ENCODE measurements at places on chromosomes 5 and 9.

DNA sequence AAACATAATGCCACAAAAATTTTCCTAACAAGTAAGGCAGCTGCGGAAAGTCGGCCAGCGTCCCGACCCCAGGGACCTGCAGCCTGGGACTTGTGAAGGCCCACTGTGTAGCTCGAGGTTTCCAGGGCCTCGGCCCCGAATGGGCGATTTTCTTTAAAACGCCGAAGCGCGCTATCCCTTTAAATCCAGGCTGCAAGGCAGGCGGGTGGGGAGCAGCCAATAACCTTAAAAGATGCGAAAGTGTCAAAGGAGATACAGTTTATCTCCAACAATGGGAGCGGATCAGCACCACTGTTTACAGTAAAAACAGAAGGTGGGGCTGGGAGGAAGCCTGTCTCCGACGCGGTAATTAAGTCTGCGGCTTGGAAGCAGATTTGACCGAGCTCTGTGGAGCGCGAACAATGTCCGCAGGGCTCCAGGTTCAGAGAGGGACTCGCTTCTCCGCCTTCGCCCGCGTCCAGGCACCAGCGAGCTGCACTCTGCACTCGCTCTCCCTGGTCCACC, 1.7 kb upstream of the ZSWIM6 start:
- DNase-seq = peak; percentile 46

DNA sequence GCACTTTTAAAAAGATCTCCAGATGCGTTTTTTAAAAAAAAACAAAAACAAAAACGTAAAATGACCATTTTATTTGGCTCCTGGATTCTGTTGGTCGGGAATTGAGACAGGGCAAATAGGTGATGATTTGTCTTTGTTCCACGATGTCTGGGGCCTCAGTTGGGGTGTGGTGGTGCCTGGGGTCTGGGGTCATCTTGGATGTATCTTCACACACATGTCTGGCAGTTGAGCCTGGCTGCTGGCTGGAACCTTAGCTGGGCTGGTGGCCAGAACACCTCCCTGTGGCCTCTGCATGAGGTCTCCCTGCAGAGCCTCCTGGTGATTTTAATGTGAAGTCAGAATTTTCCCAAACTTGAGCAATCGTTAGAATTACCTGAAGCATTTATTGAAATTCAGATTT, 42.5 kb upstream of the BASP1 start:
- no peak for DNase-seq

GRCh38 chr5:159522841-159523240, 192.6 kb upstream of the IL12B start:
- no peak for DNase-seq

GRCh38 chr5:86917117-86917579, 299.4 kb downstream of the COX7C start:
- DNase-seq = no peak

- DNase-seq = peak; percentile 68
Measured at GRCh38 chr5:141783005-141783946, 94.9 kb downstream of the PCDH1 start.

DNA sequence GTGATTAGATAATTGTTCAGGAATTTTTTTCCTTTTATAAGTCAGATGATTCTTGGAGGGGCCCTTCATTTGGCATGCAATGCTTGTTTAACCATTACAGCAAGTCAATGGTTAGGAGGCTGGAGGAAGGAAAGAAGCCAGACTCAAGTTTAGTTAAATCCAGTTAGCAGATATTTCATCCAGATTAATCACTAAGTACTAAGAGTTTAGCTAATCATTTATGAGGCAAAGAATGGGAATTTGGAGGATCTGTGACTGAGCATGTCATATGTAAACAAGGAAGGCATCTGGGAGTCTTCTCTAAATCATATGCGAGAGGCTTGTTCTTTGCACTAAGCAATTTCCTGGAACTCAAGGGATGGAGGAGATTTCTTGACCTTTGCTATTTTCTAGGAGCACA, 145.3 kb upstream of the SGCD start:
- no peak for DNase-seq

DNA sequence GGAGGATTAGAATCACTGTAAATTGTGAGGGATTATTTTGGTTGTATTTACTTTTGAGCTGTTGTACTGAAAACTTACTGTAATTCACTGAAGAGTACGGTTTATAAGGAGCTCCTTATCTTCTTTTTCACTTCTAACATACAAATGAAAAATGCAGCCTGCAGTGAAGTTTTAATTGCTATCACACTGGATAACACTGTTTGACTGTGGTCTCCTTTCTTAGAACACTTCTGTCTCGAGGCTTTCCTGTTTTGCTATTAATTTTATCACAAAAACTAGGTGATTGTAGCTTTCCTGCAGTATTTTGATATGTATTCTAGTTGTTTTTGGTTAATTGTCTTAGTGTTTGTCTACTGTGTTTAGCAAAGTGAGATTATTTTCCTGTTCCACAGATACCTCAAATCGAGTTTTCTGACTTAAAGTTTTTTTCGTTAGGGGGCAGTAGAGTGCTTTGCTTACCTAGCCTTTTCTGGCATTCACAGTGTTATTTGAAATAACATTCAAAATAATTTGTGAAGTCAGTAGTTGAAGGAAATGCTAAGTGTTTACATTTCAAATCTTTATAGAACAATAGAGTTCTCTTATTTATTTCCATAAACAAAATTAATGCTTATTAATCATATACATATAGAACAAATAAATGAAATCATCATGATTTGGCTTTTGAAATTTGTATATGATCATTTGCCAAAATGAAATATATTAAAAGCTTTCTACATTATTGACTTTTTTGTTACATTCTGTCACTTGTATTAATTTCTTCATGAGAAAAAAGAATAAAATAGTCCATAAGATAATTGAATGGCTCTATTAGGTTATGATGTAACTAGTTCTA, 52.9 kb downstream of the COMMD10 start:
- peak; percentile 71 for DNase-seq

DNA sequence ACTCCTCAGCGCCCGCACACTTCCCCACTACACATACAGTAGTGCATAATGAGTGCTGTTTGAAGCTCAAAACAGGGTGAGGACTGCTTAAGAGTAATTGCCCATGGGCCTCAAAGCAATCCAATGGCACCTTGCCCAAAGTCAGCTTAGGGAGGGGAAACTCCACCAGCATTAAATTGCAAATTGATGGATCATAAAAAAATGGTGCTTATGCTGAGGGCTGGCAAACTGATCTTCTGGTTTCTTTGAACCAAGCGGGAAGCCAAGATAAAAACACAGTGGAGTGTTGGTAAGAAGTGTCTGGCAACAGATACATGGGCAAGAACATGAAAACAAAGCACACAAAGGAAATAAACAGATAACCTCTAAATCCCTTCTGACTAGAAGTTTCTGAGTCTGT, 28.0 kb downstream of the TLE1 start:
- DNase-seq = no peak

DNA sequence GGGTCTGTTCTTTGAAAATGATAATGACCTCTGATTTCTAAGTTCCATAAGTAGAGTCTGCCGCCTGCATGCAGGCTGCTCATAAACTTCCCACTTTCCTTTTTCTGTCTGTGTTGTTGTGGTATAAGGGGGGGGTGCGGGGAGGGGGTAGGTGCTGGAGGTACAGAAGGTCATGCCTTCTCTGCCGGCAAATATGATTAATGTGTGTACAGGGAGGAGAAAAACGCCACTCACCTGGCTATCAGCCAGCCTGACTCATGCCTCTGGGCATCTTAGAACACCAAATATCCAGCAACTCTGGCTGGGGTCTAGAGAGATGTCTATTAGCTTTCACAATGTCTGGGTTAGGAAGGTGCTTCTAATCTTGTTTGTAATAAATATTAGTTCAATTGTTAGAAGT, 128.3 kb downstream of the EFNA5 start:
- DNase-seq = no peak

- DNase-seq = no peak
Measured at GRCh38 chr9:34177593-34178435, 1.0 kb upstream of the UBAP1 start.

DNA sequence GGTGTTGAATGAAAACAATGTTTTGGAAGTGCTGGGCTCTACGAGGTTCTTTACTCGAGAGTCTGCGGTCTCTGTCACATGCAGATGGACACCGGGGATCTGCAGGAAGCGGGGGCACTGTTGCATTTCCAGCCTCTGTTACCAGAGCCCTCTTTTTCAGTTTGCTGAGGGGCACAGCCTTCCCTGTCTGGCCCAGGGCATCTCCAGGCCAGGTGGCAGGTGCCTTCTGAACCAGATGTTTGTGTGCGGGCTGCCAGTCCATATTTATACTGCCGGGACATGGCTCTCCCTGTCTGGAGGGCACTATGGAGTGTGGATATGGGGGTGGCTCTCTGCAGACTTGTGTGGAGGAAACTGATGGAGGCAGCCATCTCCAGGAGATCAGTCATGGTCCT, 18.7 kb upstream of the POMT1 start:
- no peak for DNase-seq

DNA sequence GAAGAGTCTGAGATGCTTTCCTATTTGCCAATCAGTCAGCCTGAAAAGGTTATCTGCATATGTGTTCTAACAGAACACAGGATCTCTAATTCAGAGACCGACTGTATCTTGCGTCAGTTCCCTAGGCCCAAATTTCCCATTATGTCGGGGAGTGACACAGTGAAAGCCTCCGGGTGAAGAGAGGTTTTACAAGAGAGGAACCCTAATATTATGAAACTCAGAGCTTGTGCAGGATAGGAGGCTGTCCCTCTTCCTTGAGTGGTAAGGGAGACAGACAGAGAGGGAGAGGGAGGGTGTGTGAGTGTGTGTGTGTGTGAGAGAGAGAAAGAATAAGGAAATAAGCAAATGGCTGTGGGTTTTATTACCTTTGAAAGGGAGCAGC, 1.9 kb downstream of the CD14 start:
- no peak for DNase-seq

DNA sequence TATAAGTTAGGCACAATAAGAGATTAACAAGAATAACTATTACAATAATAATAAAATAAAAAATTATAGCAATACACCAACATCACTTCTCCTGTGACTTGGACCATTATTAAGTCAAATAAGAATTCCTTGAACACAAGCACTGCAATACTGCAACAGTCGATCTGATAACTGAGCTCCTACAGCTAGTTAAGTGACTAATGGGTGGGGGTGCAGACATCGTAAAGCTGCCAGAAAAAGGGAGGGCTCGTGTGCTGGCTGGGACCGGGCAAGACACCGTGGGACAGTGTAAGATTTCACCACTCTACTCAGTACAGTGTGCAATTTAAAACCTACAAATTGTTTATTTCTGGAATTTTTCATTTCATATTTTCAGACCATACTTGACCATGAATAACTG, 78.8 kb downstream of the SNX24 start:
- DNase-seq = no peak

GRCh38 chr9:70263421-70263820, 4.6 kb downstream of the SMC5 start:
- no peak for DNase-seq

- DNase-seq = peak; percentile 3
Measured at GRCh38 chr5:6632324-6632887, 438 bp downstream of the NSUN2 start.

- DNase-seq = no peak
Measured at GRCh38 chr9:105331160-105331559, 86.7 kb downstream of the SLC44A1 start.

DNA sequence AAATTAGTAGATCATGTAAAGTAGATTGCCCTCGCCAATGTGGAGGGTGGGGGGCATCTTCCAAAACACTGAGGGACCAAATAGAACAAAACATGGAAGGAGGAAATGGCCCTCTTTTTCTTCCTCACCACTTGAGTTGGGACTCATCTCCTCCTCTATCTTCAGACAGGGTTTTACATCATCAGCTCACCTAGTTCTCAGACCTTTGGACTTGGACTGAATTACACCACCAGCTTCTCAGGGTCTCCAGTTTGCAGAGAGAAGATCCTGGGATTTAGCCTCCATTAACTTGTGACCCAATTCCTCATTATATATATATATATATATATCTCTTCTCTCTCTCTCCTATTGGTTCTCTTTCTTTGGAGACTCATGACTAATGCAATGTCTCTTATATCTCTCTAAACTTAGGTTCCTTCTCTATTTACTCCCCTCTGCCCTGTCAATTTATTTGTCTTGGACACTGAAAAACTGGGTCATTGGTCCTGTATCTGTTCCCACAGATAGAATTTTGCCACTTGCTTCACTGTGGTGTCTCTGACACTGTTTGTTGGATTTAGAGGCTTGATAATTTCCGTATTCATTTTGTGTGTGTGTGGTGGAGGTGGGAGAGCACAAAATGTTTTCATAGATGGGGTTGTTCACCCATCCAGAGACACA, 54.3 kb upstream of the TXNDC8 start:
- no peak for DNase-seq

GRCh38 chr5:122463221-122463620, 151.2 kb downstream of the SNCAIP start:
- DNase-seq = no peak

GRCh38 chr9:133526721-133527321, 2.1 kb upstream of the MYMK start:
- DNase-seq = peak; percentile 84

GRCh38 chr5:96054311-96055030, 92.8 kb upstream of the ELL2 start:
- DNase-seq = no peak

DNA sequence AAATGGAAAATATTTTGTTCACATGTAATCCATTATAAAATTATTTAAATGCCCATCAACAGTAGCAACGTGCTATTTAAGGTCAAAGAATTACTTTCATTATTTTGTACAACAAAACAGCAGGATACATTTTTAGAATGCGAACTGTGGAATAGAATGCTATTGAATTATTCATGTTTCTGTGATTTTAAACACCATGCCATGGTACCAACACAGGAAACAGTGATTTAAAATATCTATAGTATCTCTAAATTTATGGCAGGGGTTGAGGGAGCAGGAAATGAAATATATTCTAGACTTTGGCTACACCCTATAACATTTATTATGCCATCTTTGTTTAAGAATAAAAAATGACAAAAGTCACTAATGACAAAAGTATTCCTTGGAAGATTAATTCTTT, 62.4 kb downstream of the DROSHA start:
- no peak for DNase-seq

DNA sequence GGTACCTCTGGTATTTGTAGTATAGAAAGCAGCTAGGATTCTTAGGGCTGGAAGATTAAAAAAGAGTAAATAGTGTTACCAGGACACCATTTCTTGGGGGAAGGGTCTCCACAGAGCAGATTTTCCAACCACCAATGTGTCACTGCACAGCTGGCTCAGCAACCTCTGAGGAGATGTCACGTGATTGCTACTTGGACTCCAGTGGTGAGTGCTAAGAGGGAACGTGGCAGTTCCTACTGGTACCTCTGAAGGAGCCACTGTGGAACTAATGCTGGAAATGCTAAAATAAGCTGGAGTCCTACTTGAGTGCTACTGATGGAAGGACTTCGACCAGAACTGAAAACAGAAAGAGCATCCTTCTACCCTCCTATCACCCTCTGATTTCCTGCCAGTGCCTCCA, 36.1 kb upstream of the SPDL1 start:
- no peak for DNase-seq
